ENCODE measurements at places on chromosomes 2 and 18.
A peak's percentile ranks its signal among the peaks of the same experiment; 100 is the strongest.

GRCh38 chr2:16700551-16701259 is 35.1 kb upstream of the CYRIA start:
- no peak for DNase-seq

GRCh38 chr18:77255426-77256105 is 5.9 kb downstream of the GALR1 start:
- DNase-seq, result no peak

GRCh38 chr2:60806988-60807681 is 51.1 kb downstream of the PAPOLG start:
- DNase-seq, result peak; percentile 27

DNA sequence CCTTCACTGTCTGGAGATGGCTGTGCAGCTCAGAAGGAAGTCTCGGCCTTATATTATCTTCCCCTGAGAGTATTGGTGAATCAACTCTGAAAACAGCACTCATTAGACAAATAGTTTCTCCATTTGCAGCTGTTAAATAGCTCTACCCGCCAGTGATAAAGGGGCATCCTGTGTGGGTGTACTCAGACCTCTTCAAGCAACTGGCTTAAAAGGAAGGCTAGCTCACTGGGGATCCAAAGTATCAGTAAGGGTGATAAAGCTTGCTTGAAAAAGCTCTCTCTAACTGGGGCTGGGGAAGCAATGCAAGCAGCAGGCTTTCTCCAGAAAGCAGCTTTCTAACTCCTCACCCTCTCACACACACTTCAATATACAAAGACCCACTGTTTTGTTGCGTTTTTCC is 64.9 kb upstream of the PSMD14 start:
- no peak for DNase-seq

GRCh38 chr18:64259871-64260270 is 111.0 kb upstream of the LINC00305 start:
- no peak for DNase-seq

All from naive thymus-derived CD8-positive, alpha-beta T cell (primary cell).